ENCODE measurements at places on chromosomes 11 and 22. TPM values are rescaled to one million over a fixed set of nuclear protein-coding genes. Genes with fewer than 3 reads are reported as not detected.

GRCh38 chr11:131980888-131981668 is 610.7 kb downstream of the NTM start:
- no peaks in the 10 kb centered on the region for H3K36me3 ChIP-seq
- peaks cover 65% of the 10 kb centered on the region for H3K4me1 ChIP-seq
- H3K4me3 ChIP-seq: no peak overlapping the region
- H3K27ac ChIP-seq: peak overlapping the region; percentile 80
- H3K27me3 ChIP-seq: no peaks in the 10 kb centered on the region
- DNase-seq: no peak

GRCh38 chr22:44918925-44919392 is 90.8 kb downstream of the PHF21B start:
- H3K4me1 ChIP-seq: no peaks in the 10 kb centered on the region
- no peak overlapping the region for H3K27ac ChIP-seq
- no peak overlapping the region for H3K4me3 ChIP-seq

GRCh38 chr11:60830478-60831142 is 11.3 kb upstream of the CCDC86 start:
- no peak for DNase-seq
- H3K4me3 ChIP-seq: no peak overlapping the region
- no peaks in the 10 kb centered on the region for H3K36me3 ChIP-seq
- no peak overlapping the region for H3K27ac ChIP-seq

GRCh38 chr11:47617417-47617809 is 23.2 kb upstream of the C1QTNF4 start:
- DNase-seq: no peak
- no peaks in the 10 kb centered on the region for H3K27me3 ChIP-seq
- no peaks in the 10 kb centered on the region for H3K4me1 ChIP-seq
- H3K36me3 ChIP-seq: peaks cover 19% of the 10 kb centered on the region
- no peak overlapping the region for H3K27ac ChIP-seq

- H3K4me3 ChIP-seq: no peak overlapping the region
- H3K27me3 ChIP-seq: no peaks in the 10 kb centered on the region
- H3K36me3 ChIP-seq: no peaks in the 10 kb centered on the region
- H3K27ac ChIP-seq: no peak overlapping the region
- DNase-seq: peak; percentile 42
Observed at GRCh38 chr11:40130427-40130826, 1329.0 kb downstream of the LRRC4C start.

DNA sequence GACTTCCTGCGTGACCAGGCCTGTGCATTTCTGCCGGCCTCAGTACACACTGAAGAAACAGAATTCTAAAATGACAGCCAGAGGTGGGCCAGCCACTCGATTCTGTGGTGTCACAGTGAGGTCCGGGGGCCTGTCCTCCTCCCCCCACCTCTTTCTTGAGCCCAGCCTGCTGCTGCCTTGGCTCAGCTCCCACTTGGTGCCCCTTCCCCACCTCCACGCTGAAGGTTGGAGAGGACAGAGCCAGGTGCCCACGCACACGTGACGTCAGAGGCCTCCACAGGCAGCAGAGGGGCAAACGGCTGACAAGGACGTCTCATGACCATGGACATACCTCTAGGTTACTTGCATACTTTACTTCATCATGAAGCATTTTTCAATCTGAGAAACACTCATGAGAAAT is 78.0 kb upstream of the SHANK2 start:
- no peak for DNase-seq
- no peak overlapping the region for H3K4me3 ChIP-seq
- no peak overlapping the region for H3K27ac ChIP-seq

The GATD1 gene
- 51.0 TPM for total RNA-seq

All from GM23338 (cell line).